ENCODE measurements at places on chromosomes 7 and 10.
A peak's percentile ranks its signal among the peaks of the same experiment; 100 is the strongest.

- DNase-seq: no peak
Observed at GRCh38 chr7:129951226-129952085, 1.3 kb downstream of the UBE2H start.

DNA sequence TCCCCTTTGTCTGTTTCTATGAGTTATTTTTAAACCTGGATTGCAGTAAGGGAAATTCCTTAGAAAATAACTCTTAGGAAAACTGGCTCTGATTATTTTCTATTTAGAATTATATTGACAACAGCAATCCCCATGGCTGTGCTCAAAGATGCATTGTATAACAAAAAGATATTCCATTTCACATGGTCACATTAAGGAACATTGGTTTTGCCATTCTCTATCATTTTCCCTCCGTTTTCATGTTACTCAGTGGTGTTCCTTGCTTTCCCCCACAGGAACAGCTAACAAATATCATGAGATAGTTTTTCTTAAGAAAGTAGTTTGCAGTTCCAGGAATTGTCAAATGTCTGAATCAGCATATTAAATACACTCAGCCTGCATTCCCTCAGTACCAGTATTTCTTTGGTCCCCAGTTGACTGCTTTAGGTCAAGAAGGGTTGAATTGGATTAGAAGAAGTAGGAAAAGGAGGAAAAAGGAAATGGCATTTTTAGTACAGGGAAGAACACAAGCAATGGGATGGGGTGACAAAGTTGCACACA, 436.7 kb downstream of the TNS3 start:
- no peak for DNase-seq

- DNase-seq: peak; percentile 71
Observed at GRCh38 chr7:8125680-8126444, 136.1 kb downstream of the ICA1 start.

GRCh38 chr7:116401711-116402110, 97.8 kb upstream of the CAV2 start:
- no peak for DNase-seq

DNA sequence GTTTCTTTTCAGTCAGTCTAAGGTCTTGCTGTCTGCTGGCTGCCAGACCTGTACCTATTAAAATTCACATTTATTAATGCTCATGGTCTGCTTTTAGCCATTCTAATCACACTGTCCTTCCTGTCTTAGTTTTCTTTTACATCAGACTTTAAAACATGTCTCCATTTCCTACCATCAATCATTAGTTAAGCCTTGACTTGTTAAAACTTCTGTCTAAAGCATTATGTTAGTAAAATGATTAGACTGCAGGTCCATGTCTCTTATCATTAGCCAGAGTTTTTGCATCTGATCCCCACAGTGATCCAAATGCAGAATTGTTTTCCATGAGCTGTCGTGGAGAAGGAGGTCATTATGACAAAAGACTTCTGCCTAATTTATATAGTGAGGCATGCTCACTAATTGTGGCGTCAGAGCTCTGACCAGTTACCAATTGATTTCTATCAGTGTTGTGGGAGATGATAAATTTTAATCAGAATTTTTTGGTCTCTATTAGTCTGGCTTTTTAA, 226.5 kb downstream of the DKK1 start:
- no peak for DNase-seq

GRCh38 chr7:92691578-92691977, 101.4 kb upstream of the FAM133B start:
- DNase-seq: no peak

GRCh38 chr7:24894429-24895221, 85.4 kb downstream of the OSBPL3 start:
- DNase-seq: no peak

- DNase-seq: no peak
Observed at GRCh38 chr7:37128327-37129034, 320.2 kb downstream of the ELMO1 start.

- no peak for DNase-seq
Observed at GRCh38 chr10:13514296-13514695, 14.5 kb downstream of the BEND7 start.

GRCh38 chr7:39399986-39400385, 166.2 kb upstream of the YAE1 start:
- no peak for DNase-seq

- DNase-seq: no peak
Observed at GRCh38 chr10:129900825-129901224, 63.2 kb downstream of the EBF3 start.

DNA sequence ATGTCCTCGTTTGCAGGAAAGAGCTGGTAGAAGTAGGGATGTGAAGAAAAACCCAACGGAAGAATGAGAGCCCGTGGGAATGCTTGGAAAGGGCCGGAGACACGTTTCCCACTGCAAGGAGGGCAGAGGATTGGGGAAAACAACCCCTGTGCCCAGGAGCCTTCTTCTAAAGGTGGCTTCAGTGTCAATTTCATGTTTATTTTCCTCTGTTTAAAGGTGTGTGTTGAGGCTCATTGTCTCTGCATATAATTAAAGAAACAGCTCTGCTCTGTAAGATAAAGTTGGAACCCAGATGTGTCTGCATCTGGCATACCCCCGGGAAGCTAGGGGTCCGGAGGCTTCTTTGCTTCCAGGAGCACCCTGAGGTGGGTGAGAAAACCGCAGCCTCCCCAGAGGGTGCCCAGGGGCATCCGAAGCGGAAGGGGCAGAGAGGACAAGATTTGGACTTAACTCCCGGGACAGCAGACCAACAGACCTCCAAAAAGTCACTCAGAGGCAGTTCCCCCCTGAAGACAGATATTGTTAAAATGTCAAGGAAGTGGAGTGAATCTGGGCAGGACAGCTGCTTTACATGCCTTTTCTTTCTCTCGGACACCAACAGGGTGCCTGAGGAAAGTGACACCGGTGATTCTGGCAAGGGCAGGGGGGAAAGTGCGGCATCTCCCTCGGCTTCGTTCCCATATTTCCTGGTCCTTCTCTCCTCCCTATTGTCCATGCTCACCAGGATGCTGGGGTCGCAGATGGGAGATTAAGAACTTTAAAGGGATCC, 8.6 kb upstream of the GATA3 start:
- DNase-seq: no peak

DNA sequence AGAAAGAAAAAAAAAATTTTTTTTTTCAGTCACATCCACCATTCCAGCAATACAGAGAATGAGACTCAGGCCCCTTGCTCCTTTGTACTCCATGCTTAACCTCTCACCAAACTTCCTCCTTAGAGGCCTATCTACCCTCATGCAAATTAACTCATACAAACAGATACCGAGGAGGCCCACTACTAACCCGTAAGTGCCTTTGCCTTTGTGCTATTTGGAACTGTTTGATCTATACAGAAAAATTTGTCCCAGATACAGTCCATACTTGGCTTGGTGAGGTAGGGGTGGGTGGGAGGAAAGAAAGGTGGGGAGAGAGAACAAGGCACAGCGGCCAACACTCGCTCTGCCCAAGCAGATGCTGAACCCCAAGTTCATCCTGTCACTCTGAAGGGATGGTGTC, 87.8 kb upstream of the DUSP5 start:
- DNase-seq: no peak

GRCh38 chr10:74329873-74330272, 178.9 kb downstream of the ADK start:
- DNase-seq: no peak

GRCh38 chr7:30853576-30853975, 58.1 kb upstream of the AQP1 start:
- DNase-seq: no peak

GRCh38 chr10:20004087-20004523, 187.9 kb downstream of the PLXDC2 start:
- DNase-seq: no peak

DNA sequence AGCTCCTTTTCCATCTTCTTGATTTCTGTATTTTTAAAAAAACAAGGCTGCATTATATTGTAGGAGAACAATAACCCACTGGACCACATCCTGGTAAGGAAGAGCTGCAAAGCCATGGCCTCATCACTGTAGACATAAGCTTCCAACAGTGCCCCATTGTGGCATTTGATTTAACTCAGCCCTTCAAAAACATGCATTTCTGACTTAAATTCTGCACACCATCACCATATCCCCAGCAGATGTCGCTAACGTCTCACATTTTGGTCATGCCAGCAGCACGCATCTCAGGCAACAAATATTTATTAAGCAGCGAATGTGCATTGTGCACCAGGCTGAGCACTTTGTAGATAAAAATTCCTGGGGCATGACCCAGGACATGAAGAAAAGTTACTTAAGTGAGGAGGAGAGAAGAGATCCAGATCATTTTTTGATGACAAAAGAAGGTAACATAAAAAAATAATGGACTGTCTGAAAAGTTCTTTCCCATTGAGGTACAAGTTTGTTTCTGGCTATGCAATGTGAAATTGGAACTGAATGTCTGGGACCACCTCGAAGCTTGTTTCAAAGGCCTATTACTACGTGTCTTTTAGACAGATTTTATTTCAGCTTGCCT, 164.6 kb upstream of the CDCA7L start:
- DNase-seq: peak; percentile 42

DNA sequence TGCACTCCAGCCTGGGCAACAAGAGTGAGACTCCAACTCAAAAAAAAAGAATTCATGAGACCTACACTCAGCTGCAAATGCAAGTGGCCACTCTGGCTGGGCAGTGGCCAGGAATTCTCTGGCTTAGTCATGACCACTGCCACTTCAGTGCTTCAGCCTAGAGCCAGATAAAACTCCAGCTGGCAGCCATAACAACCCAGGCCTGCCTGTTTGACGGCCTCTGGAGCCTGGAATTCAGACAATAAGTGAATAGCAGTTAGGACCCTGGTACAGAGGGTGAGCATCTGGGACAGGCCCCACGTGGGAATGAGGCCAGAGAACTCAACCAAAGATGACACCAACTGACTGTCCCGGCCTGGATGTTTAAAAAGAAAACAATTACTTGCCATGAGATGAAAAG, 18.9 kb downstream of the RCC1L start:
- no peak for DNase-seq

DNA sequence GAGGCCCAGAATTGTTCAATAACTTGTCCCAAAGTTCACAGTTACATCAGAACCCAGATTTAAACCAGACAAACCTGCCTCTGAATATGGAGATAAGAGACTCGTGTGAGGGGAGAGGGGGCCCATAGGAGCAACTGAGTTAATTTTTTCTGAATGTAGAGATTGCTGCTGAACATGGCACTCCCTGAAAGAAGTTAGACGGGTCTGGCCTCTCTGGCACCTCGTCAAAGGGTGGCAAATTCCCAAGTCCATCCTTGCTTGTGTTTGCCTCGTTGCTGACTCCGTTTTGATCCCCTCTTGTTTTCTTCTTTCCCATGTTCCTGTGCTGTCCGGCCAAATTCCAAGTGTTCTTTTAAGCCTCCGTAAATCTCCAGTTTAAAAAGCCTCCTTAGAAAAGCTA, 35.2 kb upstream of the YAE1 start:
- DNase-seq: no peak

GRCh38 chr7:53101026-53101425, 65.6 kb downstream of the POM121L12 start:
- DNase-seq: no peak

GRCh38 chr10:18449611-18450026, 201.8 kb downstream of the NSUN6 start:
- no peak for DNase-seq

- no peak for DNase-seq
Observed at GRCh38 chr7:37092548-37092947, 356.1 kb downstream of the ELMO1 start.

- DNase-seq: no peak
Observed at GRCh38 chr10:92572362-92573090, 1.4 kb downstream of the IDE start.

DNA sequence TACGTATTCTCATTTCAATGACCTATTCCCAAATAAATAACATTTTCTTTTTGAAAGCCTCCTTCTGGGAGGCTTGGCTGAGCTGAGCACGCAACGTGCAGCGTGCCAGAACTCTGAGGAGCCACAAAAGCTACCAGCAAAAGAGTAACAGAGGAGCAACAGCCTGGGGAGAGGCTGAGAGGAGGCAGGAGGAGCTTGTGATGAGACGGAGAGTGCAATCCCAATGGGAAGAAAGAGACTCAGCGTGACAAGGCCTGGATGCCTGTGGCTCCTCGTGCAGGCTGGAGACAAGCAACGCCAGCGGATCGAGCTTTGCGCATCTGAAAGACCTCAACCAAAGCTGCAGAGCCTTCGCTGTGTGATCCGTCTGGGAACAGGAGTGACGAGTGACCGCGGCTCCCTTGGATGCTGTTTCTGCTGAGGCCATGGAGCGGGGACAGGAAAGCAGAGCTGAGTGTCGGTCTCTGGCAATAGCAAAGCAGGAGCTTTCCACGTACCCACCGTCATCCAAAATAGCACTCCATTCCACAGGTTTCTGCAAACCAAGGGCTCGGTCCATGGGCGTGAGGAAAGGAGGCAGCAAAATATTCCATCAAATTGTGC, 171.7 kb upstream of the PFKP start:
- no peak for DNase-seq

DNA sequence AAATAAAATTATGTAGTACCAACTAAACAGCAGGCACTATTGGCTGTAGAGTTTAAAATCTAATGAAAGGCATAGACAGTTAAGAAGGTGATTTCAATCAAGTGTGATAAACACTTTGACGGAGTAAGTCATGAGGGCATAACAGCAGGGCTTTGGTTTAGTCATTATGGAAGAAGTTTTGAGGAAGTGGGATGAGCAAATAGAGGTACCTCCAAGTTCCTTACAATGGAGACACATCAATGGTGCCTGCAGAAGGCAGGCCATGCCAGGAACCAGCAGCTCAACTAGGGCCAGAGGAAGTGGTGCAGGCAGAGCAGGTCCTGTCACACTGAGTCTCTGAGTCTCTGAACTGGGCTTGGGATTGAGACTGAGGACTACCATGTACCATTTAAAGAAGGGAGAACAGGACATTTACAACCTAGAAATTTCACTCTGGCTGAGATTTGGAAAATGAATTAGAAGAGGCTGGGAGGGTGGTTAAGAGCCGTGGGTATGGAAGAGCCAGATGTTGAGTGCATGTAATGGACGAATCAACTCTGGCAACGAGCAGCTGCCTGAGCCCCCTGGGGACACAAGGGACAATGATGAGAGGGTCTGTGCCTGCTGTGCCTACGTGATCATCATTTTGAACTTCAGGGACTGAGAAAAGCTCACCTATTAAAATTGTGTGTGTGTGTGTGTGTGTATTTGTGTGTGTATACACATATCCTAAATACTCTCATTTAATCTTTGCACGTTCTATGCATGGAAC, 208.7 kb upstream of the POM121L12 start:
- no peak for DNase-seq

DNA sequence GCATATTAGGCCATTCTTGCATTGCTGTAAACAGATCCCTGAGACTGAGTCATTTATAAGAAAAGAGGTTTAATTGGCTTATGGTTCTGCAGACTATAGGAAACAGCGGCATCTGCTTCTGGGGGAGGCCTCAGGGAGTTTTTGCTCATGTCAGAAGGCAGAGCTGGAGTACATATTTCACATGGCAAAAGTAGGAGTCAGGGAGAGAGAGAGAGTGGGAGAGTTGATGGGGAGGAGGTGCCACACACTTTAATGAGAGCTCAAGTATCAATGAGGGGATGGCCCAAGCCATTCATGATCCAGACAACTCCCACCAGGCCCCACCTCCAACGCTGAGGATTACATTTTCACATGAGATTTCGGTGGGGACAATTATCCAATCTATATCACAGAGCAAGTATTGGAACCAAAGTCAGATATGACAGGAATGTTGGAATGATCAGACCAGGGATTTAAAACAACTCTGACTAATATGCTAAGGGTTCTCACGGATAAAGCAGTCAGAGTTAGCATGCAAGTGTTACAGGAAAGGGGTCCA, 795.3 kb upstream of the CELF2 start:
- no peak for DNase-seq

- DNase-seq: no peak
Observed at GRCh38 chr10:91076991-91077548, 143.4 kb upstream of the PCGF5 start.
